ENCODE measurements at places on chromosomes 7 and 10.

DNA sequence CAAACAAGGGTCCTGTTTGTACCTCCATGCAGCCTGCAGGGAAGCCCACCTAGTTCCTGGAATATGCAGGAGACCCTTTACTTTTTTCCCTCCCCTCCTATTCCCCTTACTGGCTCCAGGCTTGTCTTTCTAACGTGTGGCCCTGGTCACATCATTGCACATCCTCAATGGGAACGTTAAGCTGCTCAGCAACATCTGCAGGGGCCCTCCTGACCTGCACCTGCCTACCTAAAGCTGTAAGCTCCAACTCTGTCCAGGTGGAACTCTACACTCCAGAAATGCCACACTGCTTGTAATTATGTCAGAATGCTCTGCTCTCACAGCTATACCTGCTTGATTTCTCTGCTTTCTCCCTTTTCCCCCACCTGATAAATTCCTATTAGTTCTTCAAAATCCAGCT is 72.1 kb downstream of the ARMC3 start:
- no peaks in the 10 kb centered on the region for H3K27me3 ChIP-seq
- H3K27ac ChIP-seq, result no peak overlapping the region
- no peaks in the 10 kb centered on the region for H3K36me3 ChIP-seq
- DNase-seq, result no peak
- H3K4me3 ChIP-seq, result no peak overlapping the region

DNA sequence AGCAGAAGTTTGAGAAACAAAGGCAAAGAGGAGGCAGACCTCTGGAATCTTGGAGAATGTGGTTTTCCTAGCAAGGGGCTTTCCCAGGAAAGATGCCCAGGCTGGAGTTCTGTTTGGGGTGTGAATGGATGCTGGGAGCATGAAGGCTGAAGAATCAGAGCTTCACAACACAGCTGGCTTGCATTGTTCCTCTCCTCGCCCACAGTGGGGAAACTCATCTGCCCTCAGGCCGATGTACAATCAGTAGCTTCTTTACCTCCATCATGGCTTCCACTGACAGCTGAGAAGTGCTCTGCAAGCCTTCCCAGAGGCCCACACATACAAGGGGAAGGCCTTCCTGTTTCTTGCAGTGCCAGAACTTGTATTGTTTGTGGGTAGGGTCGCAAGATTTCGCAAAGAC is 90.8 kb upstream of the HECTD2 start:
- DNase-seq, result no peak
- no peaks in the 10 kb centered on the region for H3K4me1 ChIP-seq
- no peaks in the 10 kb centered on the region for H3K27me3 ChIP-seq
- H3K36me3 ChIP-seq, result no peaks in the 10 kb centered on the region
- no peak overlapping the region for H3K4me3 ChIP-seq
- no peak overlapping the region for H3K27ac ChIP-seq

DNA sequence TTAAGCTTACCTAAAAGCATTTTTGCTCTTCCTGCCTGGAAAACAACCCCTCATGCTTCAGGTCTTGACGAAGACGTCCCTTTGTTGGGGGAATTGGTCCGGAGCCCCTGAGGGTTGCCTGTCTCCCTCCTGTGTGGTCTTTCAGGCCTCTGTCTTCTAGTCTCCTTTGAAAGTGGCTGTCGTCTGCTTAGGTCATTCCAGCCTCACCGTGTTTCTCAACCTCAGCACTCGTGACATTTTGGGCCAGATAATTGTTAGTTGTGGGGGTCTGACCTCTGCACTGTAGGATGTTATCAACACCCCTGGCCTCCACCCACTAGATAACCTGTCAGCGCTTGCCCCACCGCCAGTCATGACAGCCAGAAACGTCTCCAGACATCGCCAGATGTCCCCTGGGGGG is 219.1 kb downstream of the TCF7L2 start:
- no peak for DNase-seq
- no peak overlapping the region for H3K4me3 ChIP-seq
- no peak overlapping the region for H3K27ac ChIP-seq
- H3K27me3 ChIP-seq, result no peaks in the 10 kb centered on the region
- H3K4me1 ChIP-seq, result peaks cover 8% of the 10 kb centered on the region
- peaks cover 4% of the 10 kb centered on the region for H3K36me3 ChIP-seq

- no peak overlapping the region for H3K4me3 ChIP-seq
- H3K36me3 ChIP-seq, result no peaks in the 10 kb centered on the region
- H3K27ac ChIP-seq, result no peak overlapping the region
- DNase-seq, result no peak
- H3K4me1 ChIP-seq, result no peaks in the 10 kb centered on the region
Measured at GRCh38 chr7:51006483-51007235, 224.0 kb upstream of the GRB10 start.

DNA sequence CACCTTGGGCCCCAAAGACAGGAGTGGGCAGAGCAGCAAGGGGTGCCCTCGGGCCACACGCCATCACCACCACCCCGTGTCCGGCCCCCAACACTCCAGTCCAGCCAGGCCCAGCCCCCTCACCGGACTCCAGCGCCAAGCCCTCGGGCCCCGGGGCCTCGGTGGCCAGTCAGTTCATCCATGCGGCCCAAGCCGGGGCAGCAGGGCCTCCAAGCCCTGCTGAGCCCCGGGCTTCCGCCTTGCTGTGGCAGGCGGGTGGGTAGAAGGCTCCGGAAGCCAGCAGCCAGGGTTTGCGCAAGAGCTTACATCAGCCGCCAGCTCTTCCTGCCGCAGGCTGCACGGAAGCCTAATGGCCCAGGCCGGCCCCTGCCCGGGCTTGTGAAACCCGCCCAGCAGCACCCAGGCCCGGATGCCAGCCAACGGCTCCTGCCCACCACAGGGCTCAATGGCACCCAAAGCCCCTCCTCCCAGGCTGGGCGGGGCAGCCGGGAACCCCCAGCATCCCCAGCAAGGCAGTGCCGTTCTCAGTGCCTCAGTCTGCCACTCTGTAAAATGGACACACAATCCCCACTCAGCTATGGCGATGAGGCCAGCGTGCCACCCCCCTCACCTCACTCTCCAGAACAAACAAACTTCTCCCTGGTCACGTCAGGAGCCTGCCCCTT is 26.5 kb downstream of the TNRC18 start:
- no peak overlapping the region for H3K27ac ChIP-seq
- no peak for DNase-seq
- no peaks in the 10 kb centered on the region for H3K27me3 ChIP-seq
- H3K4me1 ChIP-seq, result no peaks in the 10 kb centered on the region
- H3K4me3 ChIP-seq, result peak overlapping the region; percentile 21

DNA sequence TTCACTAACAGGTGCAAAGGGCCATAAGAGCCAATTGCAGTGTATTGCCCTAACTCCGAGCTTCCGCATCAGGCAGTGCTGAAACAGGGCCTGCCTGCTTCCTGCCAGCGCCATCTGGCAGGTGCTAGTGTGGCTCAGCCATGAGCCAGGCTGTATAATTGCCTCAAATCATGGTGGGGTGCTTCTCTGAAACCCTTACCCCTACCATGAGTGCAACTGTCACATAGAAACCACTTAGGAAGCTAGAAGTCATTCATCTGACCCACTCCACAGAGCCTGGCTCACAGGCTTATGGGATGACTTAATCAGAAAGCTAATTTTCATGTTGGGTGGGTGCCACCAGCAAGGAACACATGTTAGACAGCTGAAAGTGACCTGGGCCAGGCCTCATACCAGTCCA is 133.3 kb upstream of the LAMB4 start:
- no peaks in the 10 kb centered on the region for H3K27me3 ChIP-seq
- no peaks in the 10 kb centered on the region for H3K4me1 ChIP-seq
- H3K36me3 ChIP-seq, result no peaks in the 10 kb centered on the region
- no peak overlapping the region for H3K27ac ChIP-seq
- no peak for DNase-seq

DNA sequence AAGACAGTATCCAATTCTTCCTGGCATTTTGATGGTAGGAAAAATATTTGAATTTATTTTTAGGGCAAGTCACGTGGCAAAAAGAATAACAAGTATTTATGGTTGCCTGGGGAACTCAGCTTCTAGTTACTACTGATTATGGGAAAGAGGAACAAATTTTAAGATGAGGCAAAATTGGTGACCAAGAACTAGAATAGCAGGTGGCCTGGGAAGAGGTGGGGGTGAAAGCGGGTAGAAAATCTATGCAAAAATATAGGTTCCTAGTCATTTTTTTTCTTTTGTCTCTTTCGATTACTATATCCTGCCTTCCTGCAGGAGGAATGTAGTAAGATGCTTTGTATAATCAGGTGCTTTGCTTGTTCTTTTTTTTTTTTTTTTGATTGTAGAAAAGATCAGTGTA is 27.8 kb downstream of the ENTPD1 start:
- H3K36me3 ChIP-seq, result no peaks in the 10 kb centered on the region
- no peaks in the 10 kb centered on the region for H3K27me3 ChIP-seq
- H3K27ac ChIP-seq, result no peak overlapping the region
- no peak overlapping the region for H3K4me3 ChIP-seq

GRCh38 chr10:819326-819725 is 112.2 kb downstream of the LARP4B start:
- H3K4me3 ChIP-seq, result no peak overlapping the region
- no peaks in the 10 kb centered on the region for H3K4me1 ChIP-seq
- H3K27ac ChIP-seq, result no peak overlapping the region
- peaks cover 97% of the 10 kb centered on the region for H3K36me3 ChIP-seq

GRCh38 chr10:13743101-13743693 is 156.4 kb downstream of the PRPF18 start:
- no peaks in the 10 kb centered on the region for H3K27me3 ChIP-seq
- no peaks in the 10 kb centered on the region for H3K4me1 ChIP-seq
- no peak overlapping the region for H3K4me3 ChIP-seq
- DNase-seq, result no peak
- no peak overlapping the region for H3K27ac ChIP-seq
- H3K36me3 ChIP-seq, result no peaks in the 10 kb centered on the region

- H3K27ac ChIP-seq, result no peak overlapping the region
- H3K4me1 ChIP-seq, result no peaks in the 10 kb centered on the region
- H3K36me3 ChIP-seq, result peaks cover 13% of the 10 kb centered on the region
- no peaks in the 10 kb centered on the region for H3K27me3 ChIP-seq
- DNase-seq, result no peak
Measured at GRCh38 chr10:17368708-17369272, 85.6 kb downstream of the ST8SIA6 start.

GRCh38 chr10:11451640-11452260 is 159.7 kb downstream of the USP6NL start:
- H3K27me3 ChIP-seq, result no peaks in the 10 kb centered on the region
- peak; percentile 22 for DNase-seq
- no peak overlapping the region for H3K27ac ChIP-seq
- no peak overlapping the region for H3K4me3 ChIP-seq

- H3K4me1 ChIP-seq, result no peaks in the 10 kb centered on the region
- no peaks in the 10 kb centered on the region for H3K27me3 ChIP-seq
- no peak for DNase-seq
- no peak overlapping the region for H3K4me3 ChIP-seq
Measured at GRCh38 chr7:12957487-12957886, 270.1 kb downstream of the ARL4A start.

DNA sequence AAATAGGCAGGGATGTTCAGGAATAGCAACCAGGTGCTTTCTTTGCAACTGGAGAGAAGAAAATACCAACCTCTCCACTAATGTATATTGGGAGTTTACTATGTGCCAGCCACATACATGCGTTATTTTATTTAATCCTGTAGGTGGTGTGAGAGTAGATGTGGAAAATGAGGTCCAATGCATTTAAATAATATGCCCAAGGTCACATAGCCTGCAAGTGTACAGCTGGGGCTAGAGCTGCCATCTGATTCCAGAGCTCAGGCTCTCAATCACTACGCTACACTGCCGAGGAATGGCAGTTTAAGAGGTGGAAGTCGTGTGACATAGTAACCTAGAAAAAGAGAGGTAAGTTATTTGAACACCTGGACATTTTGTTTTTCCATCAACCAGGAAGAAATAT is 277.0 kb downstream of the EXOC4 start:
- H3K4me3 ChIP-seq, result no peak overlapping the region
- no peaks in the 10 kb centered on the region for H3K4me1 ChIP-seq
- no peak overlapping the region for H3K27ac ChIP-seq
- no peak for DNase-seq
- no peaks in the 10 kb centered on the region for H3K36me3 ChIP-seq

- no peak for DNase-seq
- no peaks in the 10 kb centered on the region for H3K27me3 ChIP-seq
Measured at GRCh38 chr10:17730667-17731066, 21.3 kb upstream of the TMEM236 start.

- no peak for DNase-seq
- H3K27ac ChIP-seq, result no peak overlapping the region
- no peak overlapping the region for H3K4me3 ChIP-seq
- no peaks in the 10 kb centered on the region for H3K36me3 ChIP-seq
Measured at GRCh38 chr7:120760050-120760449, 97.9 kb downstream of the TSPAN12 start.

DNA sequence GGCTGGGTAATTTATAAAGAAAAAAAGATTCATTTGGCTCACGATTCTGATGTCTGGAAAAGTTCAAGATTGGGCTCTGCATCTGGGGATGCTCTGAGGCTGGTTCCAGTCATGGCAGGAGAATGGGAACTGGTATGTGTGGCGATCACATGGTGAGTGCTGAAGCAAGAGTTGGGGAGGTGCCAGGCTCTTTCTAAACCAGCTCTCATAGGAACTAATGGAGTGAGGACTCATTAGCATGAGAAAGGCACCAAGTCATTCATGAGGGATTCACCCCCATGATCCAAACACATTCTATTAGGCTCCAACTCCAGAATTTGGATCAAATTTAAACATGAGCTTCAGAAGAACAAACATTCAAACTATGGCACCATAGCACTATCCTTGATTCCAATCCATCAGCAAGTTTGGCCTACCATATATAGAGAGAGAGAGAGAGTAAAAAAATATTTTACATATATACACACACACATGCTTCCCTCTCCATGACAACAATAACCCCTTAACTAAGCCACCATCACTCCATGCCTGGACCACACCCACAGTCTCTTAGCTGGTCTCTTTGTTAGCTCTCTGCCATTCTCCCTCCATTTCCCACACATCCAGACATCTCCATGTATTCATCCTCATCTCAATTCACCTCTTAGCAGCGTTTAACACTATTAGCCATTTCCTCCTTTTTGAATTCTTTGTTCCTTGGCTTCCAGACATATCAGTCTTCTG is 57.9 kb downstream of the NPY start:
- H3K36me3 ChIP-seq, result no peaks in the 10 kb centered on the region
- H3K4me1 ChIP-seq, result peaks cover 10% of the 10 kb centered on the region
- DNase-seq, result no peak
- no peaks in the 10 kb centered on the region for H3K27me3 ChIP-seq
- no peak overlapping the region for H3K27ac ChIP-seq

DNA sequence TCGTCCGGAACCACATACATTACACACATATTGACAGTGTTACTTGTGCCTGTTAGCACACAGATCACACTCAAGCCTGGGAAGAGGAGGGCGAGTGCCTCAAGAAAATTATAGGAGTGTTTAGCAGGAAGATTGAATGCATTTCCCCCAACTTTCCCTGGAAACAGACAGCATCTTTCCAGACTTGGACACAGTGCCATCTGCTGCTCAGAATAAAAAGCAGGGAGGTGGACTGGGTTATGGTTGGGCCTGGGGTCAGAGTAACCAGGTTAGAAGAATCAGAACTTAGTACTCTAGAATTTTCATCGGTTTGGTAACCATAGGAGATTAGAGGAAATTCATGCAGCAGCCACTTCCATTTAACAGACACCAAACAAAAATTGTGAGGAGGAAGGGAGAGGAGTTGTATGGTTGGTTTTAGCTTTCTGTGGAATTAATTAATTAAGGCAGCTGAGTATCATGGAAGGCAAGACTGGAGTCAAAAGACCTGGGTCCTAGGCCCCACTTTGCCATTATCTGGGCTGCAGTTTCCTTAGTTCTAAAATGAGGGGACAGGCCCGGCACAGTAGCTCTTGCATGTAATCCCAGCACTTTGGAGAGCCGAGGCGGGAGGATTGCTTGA is 43.4 kb upstream of the OPTN start:
- no peak for DNase-seq
- H3K4me3 ChIP-seq, result no peak overlapping the region
- no peaks in the 10 kb centered on the region for H3K36me3 ChIP-seq
- no peaks in the 10 kb centered on the region for H3K27me3 ChIP-seq

Measured in H9 (cell line).